ENCODE measurements at places on chromosomes 6 and 20.

DNA sequence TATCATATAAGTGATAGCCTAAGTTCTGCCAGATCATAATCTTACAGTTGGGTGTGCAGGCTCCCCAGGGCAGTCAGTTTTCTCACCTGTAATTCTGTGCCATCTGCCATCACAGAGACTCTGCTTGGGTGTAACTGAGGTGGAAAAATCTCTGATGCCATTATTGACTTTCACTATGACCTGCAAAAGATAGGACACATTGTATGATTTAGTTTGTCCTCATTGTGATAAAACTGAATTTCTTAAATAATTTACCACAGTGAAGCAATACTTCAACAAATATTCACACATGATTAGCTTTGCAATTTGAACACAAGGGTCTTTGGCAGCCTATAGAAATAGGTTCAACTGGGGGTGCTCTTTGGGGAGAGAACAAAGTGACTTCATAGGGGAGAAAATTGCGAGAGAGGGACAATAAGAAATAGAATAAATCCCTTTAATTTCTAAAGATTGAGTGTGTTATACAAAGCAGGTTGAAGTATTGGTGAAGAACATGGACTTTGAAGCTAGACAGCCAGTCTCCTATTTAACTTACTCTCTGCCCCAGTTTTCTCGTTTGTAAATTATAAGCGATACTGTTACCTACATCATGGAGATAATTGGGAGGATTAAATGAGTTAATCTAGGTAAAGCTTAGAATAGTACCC, 27.3 kb downstream of the FAM229B start:
- no peak for DNase-seq

DNA sequence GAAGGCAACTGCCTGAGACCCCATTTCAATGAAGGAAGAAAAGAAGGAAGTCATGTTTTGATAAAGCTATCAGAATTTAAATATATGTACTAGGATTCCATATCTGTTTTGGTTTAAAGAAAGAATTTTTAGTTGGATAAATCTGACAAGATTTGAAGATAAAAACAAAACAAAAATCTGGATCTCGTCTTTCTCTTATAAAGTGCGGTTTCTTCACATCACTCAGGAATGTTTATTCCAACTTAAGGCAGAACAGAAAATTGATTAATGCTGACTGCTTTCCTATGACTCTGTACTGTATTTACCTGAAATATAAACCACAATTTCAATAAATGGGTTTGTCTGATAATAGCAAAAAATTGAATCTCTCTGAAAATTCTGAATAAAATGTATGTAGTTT, 439.7 kb downstream of the RFPL4B start:
- no peak for DNase-seq

DNA sequence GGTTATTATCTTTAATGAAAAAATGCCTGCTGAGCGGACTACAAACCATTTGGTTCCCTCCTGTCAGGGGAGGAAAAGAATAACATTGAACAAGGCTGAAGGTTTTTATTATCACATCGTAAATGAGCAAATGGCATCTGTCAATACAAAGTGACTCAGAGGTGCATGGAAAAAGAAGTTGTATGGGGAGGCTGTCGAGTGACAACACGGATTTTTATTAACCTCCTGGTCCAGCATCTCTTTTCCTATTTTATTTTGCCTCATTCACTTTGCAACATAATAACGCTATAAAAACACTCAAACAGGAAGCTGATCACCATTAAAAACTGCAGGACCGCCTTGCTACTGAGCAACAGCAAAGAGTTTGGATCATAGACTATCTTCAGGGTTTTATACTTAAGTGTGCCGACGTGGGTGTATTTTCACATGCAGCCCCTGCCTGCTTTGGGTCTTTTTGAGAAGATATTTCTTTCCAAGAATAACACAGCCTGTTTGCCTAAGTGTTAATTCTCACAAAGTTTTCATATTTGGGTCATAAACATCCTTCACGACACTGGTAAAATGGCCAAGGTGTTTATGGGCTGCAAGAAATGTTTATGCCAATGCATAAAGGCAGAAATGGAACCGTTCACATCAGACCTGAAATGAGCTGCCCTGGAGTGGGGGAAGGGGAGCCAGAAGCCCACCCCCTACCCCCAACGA, 132.1 kb upstream of the SALL4 start:
- DNase-seq = no peak

DNA sequence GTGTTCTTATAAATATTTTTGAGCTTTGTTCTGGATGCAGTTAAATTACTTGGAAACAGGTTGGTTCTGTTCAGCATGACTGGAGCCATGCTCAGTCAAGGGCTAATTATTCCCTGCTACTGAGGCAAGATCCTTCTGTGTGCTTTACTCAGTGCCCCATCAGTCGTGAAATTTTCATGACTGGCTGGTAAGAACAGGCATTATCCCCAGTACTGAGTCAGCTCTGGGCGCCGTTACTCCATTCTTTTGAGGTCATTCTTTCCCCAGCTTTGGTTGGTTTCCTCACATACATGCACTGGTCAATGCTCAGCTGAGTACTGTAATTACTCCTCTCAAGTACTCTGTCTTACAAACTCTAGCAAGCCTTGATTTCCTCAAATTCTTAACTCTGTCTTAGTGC, 71.3 kb downstream of the CDKAL1 start:
- no peak for DNase-seq

GRCh38 chr20:4074877-4075455, 59.6 kb upstream of the RNF24 start:
- no peak for DNase-seq

- no peak for DNase-seq
These were observed 92.5 kb upstream of the ADGRF1 start for GRCh38 chr6:47134476-47135189.

DNA sequence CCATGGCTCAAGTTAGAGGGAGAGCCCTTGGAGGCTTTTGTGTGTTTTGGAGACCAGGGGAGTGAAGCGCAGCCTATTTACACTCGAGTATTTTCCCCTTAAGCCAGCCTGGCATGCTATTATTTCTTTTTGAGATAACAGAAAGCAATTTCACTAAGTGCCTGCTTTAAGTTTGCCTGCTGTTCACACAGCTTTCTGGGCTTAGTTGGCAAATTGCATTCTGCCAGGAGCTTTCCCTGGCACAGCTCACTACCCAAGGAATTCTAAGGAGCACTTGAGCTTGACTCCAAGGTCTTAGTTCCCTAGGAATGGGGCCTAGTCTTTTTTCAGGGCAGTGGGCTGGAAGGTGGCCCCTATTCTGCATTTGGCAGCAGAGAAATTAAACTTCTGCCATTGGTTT, 19.0 kb upstream of the ASXL1 start:
- DNase-seq = no peak

GRCh38 chr6:136624347-136624746, 74.1 kb upstream of the MAP7 start:
- no peak for DNase-seq

DNA sequence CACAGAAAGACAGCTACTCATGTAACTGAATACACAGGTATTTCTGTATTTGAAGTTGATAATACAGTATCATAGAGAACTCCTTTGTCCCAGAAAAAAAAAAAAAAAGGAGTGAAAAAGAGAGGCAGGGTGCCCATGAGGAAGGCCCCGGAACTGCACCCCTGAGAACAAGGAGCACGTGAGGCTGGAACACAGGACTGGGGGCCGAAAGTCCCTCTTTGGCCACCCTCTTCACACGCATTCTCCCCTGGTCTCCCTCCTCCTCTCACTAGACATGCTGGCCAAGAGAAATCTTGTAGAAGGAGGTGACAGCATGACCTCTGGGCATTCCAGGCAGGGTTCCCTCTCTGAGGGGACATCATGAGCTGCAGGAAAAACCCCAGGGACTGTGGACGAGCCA, 62.7 kb upstream of the TRAF3IP2 start:
- no peak for DNase-seq

GRCh38 chr6:155504848-155505607, 49.4 kb upstream of the NOX3 start:
- no peak for DNase-seq

DNA sequence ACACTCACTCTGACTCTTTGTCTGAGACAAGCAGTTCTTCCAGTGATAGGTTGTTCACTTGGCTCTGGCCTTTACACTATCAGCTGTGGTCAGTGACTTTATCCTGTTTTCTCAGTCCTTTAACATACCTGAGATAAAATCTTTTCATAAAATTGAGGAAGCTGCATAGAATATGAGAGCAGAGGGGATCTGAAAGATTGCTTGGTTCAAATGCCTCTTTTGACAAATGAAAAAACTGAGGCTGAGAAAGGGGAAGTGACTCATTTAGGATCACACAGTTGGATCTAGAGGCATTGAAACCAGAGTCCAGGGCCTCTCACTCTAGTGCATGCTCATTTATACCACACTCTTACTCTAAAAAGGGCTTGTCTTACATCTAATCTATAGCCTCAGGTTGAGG, 277.0 kb upstream of the TBX18 start:
- DNase-seq = no peak

DNA sequence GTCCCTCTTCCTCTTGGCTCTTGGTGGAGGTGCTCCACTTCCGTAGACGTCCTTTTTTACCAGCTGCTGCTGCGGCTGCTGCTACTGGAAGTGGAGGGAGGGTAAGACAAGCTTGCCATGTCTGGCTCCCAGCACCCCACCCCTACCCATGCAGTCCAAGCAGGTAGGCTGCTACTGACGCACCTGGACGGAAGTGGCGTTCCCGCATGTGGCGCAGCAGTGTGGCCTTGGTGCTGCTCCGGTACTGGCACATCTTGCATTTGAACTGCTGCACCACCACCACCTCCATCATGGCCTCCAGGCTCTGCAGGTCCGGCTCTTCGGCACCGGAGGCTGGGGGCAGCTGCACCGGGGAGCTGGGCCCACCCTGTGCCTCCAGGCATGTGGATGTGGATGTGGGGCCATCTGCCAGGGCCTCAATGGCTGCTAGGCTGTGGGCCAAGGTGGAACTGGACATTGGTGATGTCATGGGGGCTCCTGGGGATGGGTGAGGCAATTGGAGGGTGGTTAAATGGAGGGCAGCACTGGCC, 4.4 kb downstream of the ZNF335 start:
- DNase-seq = no peak

- no peak for DNase-seq
These were observed 82.2 kb downstream of the FHL5 start for GRCh38 chr6:96645106-96645505.

GRCh38 chr20:52420805-52421204, 229.2 kb upstream of the ZFP64 start:
- DNase-seq = no peak

GRCh38 chr20:47999166-47999565, 213.9 kb upstream of the SULF2 start:
- no peak for DNase-seq

DNA sequence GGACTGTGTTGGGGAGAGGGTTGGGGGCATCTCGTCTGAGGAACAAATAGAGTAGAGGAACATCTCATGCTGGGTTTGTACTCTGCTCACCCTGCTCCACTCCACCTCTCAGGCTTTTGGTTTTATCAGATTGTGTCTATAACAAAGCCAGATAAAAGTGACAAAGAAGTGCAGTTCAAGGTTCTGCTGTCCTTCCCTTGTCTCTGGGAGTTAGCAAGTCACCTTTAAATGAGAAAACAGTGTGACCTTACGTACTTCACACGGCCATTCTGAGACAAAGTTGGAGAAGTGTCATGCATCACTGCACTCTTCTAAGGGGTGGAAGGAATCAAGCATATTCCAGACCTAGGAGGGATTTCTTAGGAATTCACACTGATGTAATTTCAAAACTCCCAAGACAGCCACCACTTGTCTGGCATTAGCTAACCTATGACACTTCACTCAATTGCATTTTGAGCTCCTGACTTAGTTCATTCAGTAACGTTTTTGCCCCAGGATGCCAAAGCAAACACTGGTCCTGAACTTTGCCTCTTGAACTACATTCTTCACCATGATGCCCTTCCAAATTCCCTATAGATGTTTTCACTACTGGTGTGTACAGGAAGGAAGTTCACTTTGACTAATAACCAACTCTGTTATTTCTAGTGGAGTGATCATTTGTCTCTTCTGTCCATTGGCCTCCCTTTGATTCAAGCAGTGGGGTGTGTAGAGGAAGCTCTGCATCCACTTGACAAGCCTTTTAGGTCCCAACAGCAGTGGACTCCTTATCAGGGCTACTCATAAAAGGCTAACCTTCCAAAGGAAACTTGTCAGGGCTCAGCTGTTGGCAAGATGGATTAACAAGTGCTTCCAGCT, 647.6 kb upstream of the FLRT3 start:
- DNase-seq = no peak

- no peak for DNase-seq
These were observed 11.5 kb downstream of the MDC1 start for GRCh38 chr6:30705620-30706019.

DNA sequence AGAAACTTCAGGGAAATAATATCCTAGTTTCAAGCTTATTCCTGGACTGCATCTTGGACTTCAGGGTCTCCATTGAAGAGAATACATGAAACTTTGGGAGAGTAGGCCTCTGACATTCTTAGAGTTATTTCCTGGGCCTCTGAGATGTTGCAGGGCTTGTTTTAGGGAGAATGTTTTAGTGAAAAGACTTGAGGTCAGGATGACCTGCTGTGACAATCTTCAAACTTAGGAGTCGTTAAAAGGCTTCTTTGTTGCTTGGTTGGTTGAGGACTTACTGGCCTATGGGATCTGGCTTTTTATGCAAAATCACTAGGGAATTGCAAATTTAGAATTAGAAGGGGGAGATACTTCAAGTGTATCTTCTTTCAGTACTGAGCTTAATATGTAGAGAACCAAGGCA, 613.2 kb upstream of the FLRT3 start:
- DNase-seq = no peak

DNA sequence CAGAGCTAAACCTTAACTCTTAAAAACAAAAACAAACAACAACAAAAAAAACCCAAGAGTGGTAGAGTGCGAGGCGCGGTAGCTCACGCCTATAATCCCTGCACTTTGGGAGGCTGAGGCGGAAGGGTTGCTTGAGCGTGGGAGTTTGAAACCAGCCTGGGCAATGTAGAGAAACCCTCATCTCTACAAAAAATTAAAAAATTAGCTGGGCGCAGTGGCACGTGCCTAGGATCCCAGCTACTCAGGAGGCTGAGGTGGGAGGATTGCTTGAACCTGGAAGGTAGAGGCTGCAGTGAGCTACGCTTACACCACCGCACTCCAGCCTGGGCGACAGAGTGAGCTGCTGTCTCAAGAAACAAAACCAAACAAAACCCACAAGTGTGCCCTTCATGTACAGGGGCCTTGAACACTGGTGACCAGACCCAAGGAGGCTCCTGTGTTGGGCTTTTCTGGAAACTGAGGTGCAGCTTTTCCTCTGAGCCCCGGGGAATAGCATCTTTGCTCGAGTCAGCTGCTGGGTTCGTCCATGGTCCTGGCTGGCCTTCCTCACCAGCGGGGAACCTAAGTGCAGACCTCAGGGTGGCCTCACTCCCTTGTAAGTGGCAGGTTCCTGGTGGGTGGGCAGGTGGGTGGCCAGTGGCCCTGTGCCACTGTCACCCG, 39.9 kb downstream of the PYGB start:
- no peak for DNase-seq

DNA sequence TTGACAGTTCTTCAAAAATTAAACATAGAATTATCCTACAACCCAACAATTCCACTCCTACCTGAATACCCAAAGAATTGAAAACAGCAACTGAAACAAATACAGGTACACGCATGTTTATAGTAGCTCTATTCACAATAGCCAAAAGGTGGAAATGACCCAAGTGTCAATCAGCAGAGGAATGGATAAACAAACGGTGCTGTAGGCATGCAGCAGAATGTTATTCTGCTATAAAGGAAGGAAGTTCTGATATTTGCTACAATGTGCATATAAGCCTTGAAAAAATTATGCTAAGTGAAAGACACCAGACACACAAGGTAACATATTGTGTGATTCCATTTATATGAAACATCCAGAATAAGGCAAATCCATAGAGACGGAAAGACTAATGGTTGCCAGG, 38.5 kb upstream of the PRELID3B start:
- no peak for DNase-seq

GRCh38 chr20:36792422-36792821, 18.9 kb upstream of the DSN1 start:
- no peak for DNase-seq

- no peak for DNase-seq
These were observed 91.3 kb downstream of the FRK start for GRCh38 chr6:115969207-115969929.

All from stimulated activated CD4-positive, alpha-beta T cell treated with anti-CD3 and anti-CD28 coated beads, Interleukin-15, amount 100 ng/mL, for 48 hours (primary cell).